Activated CD8-positive, alpha-beta T cell treated with anti-CD3 and anti-CD28 coated beads for 36 hours (primary cell): ENCODE measurements at places on chromosomes 2 and 18.
A peak's percentile ranks its signal among the peaks of the same experiment; 100 is the strongest.

GRCh38 chr2:223060201-223060825, 8.3 kb downstream of the KCNE4 start:
- no peaks in the 10 kb centered on the region for H3K36me3 ChIP-seq
- H3K27ac ChIP-seq: no peak overlapping the region
- no peak for DNase-seq
- H3K27me3 ChIP-seq: peaks cover 2% of the 10 kb centered on the region

DNA sequence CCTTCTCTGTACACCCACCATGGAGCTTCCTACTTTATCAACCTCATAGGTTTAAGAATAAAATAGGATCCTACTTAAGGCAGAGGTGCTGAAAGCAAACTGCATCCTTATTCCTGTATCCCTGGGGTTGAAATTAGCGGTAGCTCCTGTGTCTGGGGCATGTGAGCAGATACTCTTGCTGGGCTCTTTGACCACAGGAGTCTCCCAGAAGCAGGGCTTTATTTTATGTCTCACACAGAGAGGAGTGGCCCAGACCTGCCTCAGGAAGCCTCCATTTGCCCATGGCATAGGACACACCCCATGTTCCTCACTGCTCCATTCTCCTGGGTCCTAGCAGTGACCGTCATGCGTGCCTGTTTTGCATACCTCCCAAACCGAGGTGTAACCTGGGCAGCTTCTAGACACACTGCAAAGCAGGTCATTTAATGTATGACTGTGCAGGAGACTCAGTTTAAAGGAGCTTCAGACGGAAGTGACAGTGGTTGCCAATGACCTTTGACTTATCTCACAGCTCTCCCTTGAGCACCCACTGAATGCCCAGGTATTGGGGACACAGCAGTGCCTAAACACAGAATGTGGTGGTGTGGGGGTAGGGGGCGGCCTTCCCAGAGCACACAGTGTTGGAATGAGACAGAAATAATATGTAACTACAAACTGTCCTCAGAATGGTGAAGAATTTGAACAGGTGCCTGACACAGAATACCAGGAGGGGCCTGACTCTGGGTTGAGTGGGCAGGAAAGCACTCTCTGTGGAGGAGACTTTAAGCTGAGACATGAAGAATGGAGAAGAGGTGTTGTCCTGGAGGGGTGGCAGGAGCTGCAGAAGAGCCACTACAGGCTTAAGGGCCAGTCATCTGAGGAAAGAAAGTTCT, 3.7 kb downstream of the TMEM37 start:
- peaks cover 3% of the 10 kb centered on the region for H3K4me1 ChIP-seq
- no peaks in the 10 kb centered on the region for H3K36me3 ChIP-seq
- no peak for DNase-seq
- H3K4me3 ChIP-seq: no peak overlapping the region
- H3K27me3 ChIP-seq: peaks cover 22% of the 10 kb centered on the region

GRCh38 chr2:205171261-205171940, 510.9 kb upstream of the NRP2 start:
- H3K4me3 ChIP-seq: no peak overlapping the region
- H3K36me3 ChIP-seq: no peaks in the 10 kb centered on the region
- no peaks in the 10 kb centered on the region for H3K27me3 ChIP-seq
- no peak overlapping the region for H3K27ac ChIP-seq
- H3K4me1 ChIP-seq: peaks cover 3% of the 10 kb centered on the region

DNA sequence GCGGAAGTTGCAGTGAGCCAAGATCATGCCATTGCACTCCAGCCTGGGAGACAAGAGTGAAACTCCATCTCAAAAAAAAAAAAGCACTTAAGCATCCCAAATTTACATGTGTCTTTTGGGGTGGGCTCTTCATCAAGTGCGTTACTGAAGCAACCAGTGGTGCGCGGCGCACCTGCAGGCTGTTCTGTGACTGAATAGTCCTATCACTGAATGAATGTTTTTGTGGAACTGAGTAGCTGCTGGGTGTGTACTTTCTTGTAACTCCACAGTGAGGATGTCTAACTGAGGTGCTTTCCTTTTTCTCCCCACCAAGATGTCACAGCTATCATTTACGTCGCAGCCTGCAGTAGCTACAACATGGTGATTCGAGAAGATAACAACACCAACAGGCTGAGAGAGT, 17.0 kb downstream of the CHMP1B start:
- H3K36me3 ChIP-seq: no peaks in the 10 kb centered on the region
- peaks cover 7% of the 10 kb centered on the region for H3K27me3 ChIP-seq
- H3K27ac ChIP-seq: no peak overlapping the region
- no peak for DNase-seq
- H3K4me3 ChIP-seq: no peak overlapping the region

DNA sequence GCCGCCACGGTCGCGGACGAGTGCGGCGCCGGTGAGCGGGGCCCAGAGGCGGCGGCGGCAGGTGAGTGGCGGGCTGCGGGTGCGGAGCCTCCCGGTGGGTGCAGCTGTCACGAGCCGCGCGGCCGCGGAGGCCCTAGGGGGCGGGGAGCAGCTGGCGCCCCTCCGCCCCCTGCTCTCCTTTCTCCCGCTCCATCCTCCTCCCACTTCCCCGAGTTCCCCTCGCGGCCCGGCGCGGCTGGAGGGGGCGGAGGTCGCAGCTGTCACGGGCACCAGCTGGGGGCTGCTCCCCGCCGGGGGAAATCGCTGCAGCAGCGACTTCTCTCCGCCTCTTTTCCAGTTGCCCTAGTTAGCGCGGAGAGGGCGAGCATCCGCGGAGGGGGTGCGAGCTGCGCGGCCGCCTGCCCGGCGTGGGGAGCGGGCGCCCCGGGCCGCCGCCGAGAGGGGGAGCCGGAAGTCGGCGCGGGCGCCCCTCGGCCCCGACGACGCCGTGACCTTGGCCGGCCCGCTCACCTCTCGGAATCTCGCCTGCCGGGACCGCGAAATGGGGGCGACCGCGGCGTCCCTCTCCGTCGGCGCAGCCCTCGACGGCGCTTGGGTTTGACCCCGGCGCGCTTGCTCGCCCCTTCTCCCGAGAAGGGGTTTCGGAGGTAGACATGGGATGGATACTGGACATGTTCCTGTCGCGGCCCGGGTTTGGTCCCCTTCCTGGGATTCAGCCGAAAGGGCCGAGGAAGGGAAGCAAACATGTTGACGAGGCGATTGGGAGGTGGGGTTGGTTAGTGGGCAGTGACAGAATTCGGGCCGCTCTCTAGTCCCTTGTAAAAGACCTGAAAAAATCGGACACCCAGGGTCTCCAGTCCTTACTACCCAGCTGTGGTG, 727 bp downstream of the NCOA1 start:
- DNase-seq: peak; percentile 65
- peak overlapping the region; percentile 44 for H3K27ac ChIP-seq
- no peaks in the 10 kb centered on the region for H3K36me3 ChIP-seq
- peak overlapping the region; percentile 75 for H3K4me3 ChIP-seq

DNA sequence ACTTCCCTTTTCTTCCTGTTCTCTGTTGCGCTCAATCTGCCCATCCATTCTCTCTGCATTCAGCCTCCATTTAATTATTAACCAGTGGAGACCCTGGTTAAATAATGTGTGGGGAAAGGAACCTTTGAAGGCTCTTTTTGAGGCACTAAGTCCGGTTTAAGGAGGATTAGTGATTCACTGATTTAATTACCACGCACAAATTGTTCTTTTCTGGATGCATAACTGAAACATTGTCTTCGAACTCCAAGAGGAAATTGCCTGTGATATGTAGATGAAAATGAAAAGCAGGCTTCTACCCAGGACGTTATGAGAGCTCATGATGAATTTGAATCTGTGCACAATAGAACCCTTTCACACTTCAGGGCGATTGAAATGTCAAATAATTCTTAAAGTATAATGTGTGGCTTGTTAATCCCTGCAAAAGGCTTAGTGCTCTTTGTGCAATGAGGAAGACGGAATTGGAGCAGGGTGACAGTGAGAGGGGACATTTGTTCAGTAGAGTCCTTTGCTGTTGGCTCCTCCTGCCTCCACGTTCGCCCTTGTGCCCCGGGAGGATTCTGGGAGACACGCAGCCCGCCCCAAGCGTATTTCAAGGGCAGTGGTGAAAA, 51.1 kb upstream of the ZNF236 start:
- no peaks in the 10 kb centered on the region for H3K36me3 ChIP-seq
- no peak overlapping the region for H3K27ac ChIP-seq
- DNase-seq: no peak
- H3K4me3 ChIP-seq: no peak overlapping the region
- H3K4me1 ChIP-seq: no peaks in the 10 kb centered on the region
- peaks cover 13% of the 10 kb centered on the region for H3K27me3 ChIP-seq

GRCh38 chr18:3814816-3815215, 364.8 kb downstream of the TGIF1 start:
- H3K27me3 ChIP-seq: peaks cover 5% of the 10 kb centered on the region
- no peak overlapping the region for H3K4me3 ChIP-seq
- no peak for DNase-seq
- no peaks in the 10 kb centered on the region for H3K36me3 ChIP-seq

- DNase-seq: no peak
- H3K27me3 ChIP-seq: no peaks in the 10 kb centered on the region
- H3K4me3 ChIP-seq: no peak overlapping the region
Measured at GRCh38 chr18:68504441-68505177, 210.3 kb downstream of the TMX3 start.

DNA sequence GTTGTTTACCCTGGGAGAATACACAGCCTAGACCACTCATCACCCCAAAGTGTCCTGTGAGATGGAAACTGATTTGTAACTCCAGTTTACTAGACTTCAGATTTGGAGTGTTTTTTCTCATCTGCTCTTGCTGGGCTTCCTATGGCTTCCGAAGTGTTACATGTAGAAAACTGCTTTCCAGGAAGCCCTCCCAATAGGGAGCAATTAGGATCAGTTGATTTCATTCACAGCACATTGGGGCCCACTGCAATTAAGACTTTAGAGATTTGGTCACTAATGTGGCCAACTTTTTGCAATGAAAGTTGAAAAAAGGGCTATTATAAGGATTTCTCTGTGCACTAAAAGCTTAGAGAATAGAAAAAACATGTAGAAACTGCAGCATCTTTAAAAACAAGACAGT, 656.6 kb upstream of the CHAC2 start:
- H3K4me1 ChIP-seq: no peaks in the 10 kb centered on the region
- no peaks in the 10 kb centered on the region for H3K36me3 ChIP-seq
- no peak for DNase-seq

GRCh38 chr18:10681581-10682367, 155.9 kb downstream of the NAPG start:
- peaks cover 2% of the 10 kb centered on the region for H3K27me3 ChIP-seq
- no peak overlapping the region for H3K27ac ChIP-seq
- no peak overlapping the region for H3K4me3 ChIP-seq

DNA sequence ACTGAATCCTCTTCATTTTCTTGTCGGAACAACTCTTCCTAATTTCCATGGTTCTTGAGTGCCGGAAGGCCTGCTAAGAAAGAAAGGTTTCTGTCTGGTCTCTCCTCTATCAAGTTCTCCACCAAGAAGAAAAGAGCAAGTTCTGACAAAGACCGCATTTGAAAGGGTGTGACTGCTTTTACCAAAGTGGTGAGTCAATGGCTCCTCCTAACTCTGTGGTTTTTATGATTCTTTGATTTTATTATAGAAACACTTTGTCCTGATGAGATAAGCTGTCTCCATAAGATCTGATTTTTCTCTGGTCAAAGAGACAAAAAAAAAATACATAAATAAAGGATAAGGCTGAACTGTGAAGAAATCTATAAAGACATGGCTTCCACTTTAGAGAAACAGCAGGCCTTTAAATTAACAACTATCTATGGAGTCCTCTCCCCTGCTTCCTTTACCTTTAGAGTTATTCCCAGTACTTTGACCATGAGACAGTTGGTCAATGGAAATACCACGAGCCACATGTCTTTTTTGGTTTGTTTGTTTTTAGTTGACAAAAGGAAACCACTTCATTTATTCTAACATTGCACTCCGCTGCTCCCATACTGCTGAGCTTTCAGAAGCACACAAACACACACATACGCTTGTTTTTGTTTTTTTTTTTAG, 67.7 kb downstream of the REL start:
- no peak overlapping the region for H3K4me3 ChIP-seq
- DNase-seq: no peak
- peaks cover 32% of the 10 kb centered on the region for H3K36me3 ChIP-seq
- H3K27me3 ChIP-seq: no peaks in the 10 kb centered on the region
- H3K27ac ChIP-seq: no peak overlapping the region
- peaks cover 22% of the 10 kb centered on the region for H3K4me1 ChIP-seq

DNA sequence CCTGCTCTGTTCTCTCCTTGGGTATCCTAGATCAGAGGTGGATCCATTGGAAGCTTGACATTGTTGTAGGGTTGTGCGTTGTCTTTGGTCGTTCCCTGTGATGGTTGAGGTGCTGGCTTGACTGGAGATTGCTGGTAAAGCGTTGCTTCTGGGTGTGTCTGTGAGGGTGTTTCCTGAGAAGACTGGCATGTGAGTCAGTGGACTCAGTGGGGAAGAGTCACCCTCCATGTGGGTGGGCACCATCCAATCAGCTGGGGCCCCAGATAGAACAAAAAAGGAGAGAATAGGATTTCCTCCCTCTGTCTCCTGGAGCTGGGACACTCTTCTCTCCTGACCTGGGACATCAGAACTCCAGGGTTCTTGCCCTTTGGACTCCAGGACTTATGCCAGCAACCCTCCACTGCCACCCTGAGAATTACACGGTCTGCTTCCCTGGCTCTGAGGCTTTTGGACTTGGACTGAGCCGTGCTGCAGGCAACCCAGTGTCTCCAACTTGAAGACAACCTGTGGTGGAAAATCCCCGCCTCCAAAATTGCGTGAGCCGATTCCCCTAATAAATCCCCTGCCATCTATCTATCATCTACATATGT, 14.8 kb upstream of the REEP1 start:
- peaks cover 6% of the 10 kb centered on the region for H3K27me3 ChIP-seq
- H3K4me3 ChIP-seq: no peak overlapping the region
- no peak for DNase-seq
- H3K27ac ChIP-seq: no peak overlapping the region

DNA sequence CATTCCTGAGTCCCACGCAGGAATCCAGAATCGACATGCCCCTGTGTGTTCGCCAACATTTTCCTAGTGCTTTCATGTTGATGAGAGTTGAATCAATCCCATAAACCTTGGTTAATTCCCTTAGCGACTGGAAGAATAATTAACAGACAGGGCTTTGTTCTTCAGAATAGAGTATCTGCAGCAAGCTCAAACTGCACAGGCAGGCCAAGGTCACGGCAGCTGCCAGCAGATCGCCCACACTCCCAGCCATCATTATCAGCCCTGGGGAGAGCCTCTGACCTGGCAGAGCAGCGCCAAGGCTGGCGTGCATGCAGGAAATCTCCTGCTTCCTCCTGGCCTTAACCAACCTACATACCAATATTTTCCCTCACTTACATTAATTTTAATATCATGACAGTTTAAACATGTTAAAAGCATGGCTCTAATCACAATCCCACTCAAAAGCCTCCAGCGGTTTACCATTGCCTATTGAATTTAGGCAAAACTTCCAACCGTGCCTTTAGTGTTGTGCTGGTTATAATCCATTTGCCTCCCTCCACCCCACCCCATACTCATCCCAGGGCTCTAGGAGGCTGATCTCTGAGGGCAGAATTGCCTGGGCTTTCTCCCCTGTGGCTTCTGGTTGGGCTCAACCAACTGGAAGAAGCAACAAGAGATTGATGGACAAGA, 46.8 kb upstream of the NCK2 start:
- H3K27me3 ChIP-seq: peaks cover 2% of the 10 kb centered on the region
- H3K27ac ChIP-seq: no peak overlapping the region
- no peaks in the 10 kb centered on the region for H3K4me1 ChIP-seq
- DNase-seq: no peak
